ENCODE measurements at places on chromosomes 4 and X. TPM values are rescaled to one million over a fixed set of nuclear protein-coding genes. Genes with fewer than 3 reads are reported as not detected.

The PTCHD1 gene
- not detected for total RNA-seq

The CCDC149 gene
- 7.9 TPM for total RNA-seq

The GALNTL6 gene
- total RNA-seq: not detected

The CXCL10 gene
- total RNA-seq: 0.81 TPM

The TMEM31 gene
- not detected for total RNA-seq

The TMEM47 gene
- 4.7 TPM for total RNA-seq

The KCTD8 gene
- 0.35 TPM for total RNA-seq

The RAB33A gene
- total RNA-seq: not detected

The CCKAR gene
- not detected for total RNA-seq

The ABCG2 gene
- total RNA-seq: not detected

- DNase-seq: peak; percentile 91
Observed at GRCh38 chr4:77695774-77696173, 90.2 kb downstream of the CXCL13 start.

DNA sequence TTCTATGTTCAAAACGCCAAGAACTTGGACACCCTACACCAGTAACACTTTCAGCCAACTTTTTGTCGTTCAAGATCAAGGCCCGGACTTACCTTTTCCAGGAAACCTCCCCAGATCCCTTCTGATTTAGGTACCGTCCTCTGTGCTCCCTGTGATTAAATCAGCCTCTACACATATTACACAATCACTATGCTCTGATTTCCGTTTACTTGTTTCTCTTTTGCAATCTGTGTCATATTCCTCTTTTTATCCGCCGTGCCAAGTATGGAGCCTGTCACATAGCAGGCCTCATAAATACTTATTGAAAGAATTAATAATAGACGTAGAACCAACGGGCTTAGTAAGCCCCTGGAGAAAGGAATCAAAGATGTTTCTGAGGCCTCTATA lies 722 bp upstream of the TMEM33 start:
- DNase-seq: no peak

DNA sequence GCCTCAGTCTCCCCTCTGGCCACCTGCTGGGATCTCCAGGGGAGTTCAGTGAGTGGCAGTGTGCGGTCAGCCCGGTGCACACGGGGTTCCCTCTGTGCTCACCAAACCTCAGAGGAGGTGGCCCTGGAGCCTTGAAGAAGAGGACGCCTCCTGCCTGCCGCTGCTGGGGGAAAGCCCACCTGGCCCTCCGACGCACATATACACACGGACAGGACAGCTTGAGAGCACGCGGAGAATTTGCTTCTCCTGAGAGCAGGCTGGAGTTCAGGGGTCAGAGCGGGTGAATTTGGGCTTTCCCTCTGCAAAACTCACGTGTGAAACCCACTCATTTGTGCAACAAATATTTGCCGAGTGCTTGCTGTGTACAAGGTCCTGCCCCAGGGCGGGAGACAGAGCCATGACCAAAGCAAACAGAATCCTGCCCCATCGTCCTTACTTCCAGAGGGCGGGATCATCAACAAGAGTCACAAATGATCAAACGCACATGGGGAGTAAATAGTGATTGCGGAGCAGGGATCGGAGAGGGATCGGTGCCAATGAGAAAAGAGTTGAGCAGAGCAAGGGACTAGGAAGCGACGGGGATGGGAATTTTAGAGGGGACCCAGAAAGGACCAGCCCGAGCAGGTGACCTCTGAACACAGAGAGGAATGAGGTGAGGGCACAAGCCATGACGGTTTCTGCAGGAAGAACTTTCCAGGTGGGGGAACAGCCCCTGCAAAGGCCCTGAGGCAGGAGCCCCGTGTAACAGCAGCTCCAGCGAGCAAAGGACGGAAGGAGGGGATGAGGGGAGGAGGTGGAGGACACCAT lies 17.6 kb downstream of the BLOC1S4 start:
- DNase-seq: no peak

DNA sequence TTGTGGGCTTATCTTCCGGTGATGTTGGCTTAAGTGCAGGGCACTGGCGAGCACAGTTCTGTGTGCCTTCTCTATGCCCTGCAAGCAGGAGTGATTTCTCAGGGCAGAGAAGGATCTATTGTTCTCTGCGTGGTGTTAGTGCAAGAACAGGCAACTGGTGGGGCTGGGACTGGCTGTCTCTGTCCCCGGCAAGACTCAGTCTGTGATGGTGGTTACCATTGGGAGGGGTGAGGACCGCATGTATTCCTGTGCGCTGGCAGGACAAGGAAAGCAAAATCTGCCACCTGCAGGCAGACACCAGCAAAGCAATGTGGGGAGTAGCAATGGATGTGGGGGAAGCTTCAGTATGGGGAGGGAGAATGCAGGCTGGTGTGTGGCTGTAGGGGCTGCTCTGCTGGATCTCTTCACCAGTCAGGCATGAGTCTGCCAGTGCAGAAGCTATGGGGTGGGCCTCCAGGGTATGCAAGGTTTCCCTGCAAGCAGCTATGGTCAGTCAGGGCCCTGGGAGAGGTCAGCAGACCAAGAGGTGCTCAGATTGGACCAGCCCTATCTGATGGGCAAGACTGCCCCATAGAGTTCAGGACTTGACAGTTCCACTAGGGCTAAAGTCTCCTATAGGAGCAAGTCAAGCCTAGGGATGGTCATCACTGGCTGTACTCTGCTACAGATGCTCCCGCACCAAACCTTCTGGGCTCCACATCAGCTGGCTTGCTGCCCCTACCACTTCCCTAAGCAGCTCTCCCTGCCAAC lies 16.8 kb downstream of the PF4 start:
- DNase-seq: no peak

- no peak for DNase-seq
Observed at GRCh38 chr4:166577639-166578038, 656.7 kb downstream of the SPOCK3 start.

DNA sequence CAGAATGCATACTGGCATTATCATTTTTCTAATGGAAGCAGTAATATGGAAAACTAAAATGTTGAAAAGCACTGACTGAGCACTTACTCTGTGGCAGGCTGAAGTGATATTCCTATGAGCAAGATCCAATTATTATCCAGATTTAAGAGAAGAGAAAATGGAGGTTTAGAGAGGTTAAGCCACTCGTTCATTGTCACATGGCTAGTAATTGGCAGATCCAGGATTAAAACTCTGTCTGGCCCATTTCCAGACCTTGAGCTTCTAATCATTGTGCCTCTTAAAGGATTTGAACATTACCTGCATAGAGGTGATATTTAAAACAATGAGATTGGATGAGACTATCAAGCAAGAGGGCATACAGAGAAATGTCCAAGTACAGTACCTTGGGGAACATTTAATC lies 80.6 kb downstream of the MFAP3L start:
- DNase-seq: no peak

GRCh38 chr4:6987588-6987961 lies 55.6 kb upstream of the TADA2B start:
- peak; percentile 4 for DNase-seq

DNA sequence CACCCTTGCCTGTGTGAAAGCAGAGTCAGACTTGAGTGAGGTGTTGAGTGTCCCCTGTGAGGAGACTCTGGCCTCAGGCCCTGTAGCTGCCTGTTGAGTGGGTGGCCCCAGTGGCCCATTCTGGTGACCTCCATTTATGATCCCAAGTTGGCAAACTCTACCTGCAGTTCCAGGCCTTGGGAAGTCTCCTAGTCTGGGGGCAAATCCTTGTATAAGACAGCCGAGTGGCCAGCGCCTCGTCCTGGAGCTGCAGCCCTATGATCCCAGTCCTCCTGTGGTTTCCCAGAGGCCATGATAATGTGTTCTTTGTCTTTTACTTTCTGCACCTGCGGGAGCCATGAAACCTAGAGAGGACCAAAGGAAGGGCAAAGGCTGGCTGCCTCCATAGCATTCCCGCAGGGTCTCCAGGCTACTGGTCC lies 58.7 kb downstream of the NBDY start:
- DNase-seq: no peak

DNA sequence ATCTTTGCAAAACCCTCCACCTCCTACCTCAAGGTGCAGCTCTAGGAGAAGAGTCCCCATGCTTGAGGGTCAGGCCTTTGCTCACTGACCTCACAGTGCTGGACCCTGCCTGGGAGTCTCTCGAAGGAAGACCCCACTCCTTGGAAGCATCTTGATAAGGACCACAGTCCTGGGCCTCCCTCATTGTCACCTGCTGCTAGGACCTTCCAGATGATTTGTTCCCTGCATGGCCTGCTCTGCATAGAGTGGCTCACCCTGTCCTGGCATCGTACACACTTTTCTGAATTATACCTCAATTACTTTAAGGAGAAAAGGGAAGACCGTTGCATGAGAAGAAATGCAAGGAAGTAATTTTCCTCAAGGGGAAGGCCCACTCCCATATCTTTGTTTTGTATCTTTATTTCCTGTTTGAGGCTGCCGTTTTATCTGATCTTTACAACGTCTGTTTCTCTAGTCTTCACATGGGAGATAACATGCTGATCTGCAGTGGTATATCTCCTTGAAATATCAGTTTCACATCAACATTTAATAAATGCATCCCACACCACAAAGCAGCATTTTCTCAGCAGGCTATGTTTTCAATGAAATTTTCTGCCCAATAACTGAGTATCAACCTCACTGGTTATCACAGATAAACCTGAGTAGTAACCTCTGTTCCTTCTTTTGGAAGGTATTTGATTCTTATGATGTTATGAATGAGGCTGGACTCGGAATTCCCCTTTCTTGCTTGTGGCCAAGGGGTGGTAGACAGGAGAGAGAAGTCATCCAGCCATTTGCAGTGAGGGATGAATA lies 15.0 kb upstream of the AKAP17A start:
- no peak for DNase-seq

DNA sequence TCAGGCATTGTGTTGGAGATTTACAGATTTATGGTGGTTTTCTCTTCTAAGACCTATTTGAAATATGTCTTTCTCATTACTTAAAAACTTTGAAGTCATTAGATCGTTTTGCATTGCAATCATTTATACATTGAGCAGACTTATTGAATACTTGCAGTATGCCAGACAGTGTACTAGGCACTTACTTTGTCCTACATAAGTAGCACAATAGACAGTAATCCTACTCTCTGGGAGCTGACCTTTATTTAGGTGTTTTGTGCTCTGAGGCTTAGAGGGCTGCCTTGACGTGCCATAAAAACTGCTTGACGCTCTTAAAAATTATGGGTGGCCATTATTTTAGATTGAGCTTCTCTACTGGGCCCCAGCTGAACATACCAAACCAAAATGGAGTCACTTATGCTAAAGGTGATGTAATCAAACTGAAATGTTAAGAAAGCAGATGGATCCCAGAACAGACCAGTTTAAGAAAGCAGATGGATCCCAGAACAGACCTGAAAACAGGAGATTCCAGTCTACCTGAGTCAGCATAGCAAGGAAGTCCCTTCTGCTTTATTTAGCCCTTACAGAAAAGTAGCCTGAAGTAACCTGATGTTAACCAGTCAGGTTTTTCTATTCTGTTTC lies 42.4 kb downstream of the PTTG2 start:
- DNase-seq: peak; percentile 25

DNA sequence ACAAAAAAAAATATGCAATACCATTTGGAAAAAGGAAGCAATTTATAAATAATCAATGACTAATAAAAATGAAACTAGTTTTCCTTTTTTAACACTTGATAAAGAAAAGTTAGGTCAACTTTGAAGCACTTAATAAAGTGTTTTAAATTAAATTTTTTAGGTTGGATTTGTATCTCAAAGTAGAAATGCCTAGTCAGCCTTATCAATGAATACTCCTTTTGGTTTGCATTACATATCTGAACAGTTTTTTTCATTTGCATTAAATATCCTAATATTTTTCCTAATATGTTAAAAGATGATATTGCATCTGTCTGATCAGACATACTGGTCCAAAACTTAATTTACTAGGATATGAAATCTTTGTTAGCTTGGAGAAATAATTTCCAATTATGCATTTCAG lies 155.8 kb upstream of the ZFP42 start:
- no peak for DNase-seq

DNA sequence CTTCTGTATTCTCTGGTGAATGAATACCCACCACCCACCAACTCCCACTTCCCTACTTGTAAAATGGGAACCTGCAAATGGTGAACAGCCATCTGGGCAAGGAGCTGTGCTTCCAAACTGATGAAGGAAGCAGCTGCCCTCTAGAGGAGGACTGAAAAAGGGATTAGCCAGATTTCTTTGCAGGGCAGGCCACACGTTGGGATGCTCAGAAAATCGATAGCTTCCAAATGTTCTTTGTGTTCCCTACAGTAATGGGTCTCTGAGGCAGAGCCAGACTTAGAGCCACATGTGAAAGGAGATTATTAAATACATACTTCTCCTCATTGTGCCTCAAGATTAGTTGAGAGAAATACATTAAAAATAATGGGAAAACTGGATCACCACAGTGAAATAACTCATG lies 39.3 kb upstream of the LPAR4 start:
- DNase-seq: peak; percentile 63

- DNase-seq: peak; percentile 48
Observed at GRCh38 chr4:80305466-80305865, 30.1 kb upstream of the CFAP299 start.

DNA sequence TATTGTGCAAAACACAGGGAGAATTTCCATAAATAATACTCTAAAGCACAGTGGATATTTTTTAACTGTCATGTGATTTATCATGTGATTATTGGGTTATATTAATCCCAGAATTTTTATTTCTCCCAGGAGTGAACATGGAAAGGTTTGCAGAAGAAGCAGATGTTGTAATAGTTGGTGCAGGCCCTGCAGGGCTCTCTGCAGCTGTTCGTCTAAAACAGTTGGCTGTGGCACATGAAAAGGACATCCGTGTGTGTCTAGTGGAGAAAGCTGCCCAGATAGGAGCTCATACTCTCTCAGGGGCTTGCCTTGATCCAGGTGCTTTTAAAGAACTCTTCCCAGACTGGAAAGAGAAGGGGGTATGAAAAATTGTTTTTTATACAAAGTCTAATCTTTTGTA lies 10.0 kb downstream of the ETFDH start:
- DNase-seq: no peak

DNA sequence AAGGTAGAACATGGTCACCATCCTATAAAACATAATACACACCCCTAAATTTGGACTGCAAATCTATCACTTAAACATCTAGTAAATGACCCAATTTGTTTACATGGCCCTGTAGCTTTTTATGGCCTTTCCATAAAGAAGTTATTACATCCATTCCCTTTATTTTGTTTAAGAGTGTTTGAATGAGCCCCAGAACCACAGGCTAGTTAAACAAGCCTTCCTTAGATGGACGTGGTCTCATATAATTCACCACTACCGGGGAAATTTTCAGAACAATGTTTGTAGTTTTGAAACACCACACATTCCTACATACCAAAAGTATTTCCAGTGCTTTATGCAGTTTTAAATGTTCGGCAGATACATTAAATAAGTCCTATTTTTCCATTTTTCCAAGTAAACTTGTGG lies 12.3 kb downstream of the PDGFC start:
- DNase-seq: peak; percentile 80

- no peak for DNase-seq
Observed at GRCh38 chr4:3303923-3304710, 11.3 kb downstream of the RGS12 start.

- no peak for DNase-seq
Observed at GRCh38 chr4:100591161-100591876, 73.5 kb upstream of the EMCN start.

GRCh38 chrX:22063284-22063683 lies 31.2 kb downstream of the PHEX start:
- no peak for DNase-seq

Data from PC-3 (cell line).